PC-3 (cell line): ENCODE measurements at places on chromosomes 11 and 22.

DNA sequence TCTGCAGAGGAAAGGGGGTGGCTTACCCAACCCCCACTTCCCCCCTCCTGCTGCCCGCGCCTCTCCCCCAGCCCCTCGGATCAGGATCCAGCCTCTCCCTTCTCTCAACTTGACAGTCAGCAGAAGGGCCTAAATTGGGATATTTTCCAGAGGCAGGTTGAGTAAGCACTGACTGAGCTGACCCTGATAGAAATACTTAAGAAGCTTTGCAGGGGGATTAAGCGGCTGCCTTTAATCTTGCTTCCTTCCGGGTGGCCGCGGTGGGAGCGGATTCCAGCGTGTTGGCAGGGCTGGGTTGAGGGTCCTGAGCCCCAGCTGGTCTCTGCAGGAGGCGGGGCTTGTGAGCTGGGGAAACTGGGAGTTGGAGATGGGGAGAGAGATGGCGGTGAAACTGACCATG is 445.2 kb downstream of the NTM start:
- no peak for DNase-seq

DNA sequence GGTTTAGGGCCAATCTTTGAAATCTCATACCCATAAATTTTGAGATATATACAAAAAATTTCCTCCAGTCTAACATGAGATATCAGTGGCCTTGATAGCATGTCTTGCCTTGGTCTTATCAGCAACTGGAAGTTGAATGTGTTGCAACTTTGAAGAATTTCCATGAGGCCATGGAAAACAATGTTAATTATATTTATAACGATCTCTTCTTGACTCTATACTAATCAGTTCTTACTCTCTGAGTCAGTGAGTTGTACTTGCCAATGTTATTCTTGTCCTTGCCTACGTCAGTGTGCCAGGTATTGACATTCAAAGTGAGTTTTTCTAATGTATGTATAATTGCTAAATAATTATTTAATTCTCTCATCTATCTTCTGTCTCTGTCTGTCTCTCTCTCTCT is 535.1 kb downstream of the KCNA4 start:
- DNase-seq = no peak

DNA sequence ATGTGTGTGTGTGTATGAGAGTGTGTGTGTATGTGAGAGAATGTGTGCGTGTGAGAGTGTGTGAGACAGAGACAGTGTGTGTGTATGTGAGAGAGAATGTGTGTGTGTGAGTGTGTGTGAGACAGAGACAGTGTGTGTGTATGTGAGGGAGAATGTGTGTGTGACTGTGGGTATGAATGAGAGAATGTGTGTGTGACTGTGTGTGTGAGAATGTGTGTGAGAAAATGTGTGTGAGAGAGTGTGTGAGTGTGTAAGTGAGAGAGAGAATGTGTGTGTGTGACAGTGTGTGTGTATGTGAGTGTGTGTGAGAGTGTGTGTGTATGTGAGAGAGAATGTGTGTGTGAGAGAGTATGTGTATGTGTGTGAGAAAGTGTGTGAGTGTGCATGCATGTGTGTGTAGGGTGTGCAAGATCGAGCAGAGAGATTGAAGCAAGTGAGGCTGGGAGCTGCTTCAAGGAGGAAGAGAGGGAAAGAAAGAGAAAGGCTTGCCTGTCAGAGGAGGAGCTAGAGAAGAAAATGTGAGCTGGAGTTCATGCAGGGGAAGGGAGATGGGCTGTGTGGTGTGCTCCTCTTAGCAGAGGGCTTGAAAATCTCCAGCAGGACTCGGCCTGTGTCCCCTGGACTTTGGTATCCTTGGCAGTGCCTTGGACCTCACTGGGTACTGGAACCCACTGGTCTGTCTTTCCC is 27.7 kb upstream of the TP53I11 start:
- no peak for DNase-seq

DNA sequence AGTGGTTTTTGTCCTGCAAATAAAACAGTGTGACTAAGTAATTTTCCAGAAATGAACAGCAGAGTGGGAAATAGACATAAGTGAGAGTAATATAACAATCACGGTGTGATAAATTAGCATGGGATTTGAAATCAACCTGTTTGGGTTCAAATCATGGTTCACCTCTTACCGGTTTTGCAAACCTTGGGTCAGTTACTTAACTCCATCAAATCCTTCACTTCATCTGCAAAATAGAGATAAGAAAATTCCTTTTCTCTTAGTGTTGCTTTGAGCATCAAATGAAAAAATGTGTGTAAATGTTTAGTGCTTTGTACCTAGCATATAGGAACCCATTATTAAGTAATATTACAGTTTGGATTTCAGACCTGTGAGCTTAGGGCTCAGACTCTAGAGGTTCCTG is 152.2 kb downstream of the TEAD1 start:
- DNase-seq = no peak

- DNase-seq = peak; percentile 58
Measured at GRCh38 chr11:121437018-121437685, 15.0 kb upstream of the SORL1 start.

DNA sequence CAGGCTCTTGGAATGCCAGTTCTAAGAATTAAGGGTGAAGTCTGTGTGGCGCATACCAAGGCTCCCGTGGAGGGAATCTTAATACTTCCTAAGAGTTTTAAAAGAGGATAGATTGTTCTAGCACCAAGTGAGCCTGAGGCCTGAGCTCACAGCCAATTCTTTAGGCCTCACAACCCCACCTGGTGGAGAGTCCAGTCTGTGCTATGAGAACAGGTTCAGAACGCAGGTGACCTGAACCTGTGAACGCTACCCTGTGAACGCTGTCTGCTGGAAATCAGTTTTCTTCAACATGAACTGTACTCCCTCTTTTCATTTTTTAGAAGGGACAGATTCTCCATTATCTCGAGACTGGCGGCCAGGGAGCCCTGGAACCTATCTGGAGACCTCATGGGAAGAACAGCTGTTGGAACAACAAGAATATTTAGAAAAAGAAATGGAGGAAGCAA is 43.2 kb upstream of the DLAT start:
- DNase-seq = peak; percentile 84

DNA sequence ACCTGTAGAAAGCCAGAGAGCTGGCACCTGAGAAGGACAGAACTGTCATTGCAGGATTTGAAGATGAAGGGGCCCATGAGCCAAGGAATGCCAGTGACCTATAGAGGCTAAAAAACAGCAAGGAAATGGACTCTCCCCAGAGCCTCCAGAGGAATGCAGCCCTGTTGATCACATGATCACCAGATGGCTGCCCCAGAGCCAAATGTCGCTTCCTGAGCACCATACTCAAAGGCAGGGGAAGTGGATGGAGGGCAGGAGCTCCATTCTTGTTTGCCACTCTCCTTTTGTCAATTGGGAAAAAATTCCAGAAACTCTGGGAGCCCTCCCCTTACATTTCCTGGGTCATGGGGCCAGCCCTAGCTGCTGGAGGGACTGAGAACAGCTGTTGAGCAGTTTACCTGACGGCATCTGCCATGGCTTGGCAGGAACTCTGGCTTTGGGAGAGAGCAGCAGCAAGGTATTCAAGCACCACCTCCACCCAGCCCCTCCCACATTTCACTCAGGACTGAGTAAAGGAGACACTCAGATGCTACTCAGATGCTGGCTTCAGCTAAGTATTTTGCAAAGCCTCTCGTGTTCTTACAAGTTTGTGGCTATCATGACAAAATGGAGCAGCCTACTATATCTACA is 46.9 kb downstream of the DKK3 start:
- DNase-seq = no peak

- DNase-seq = no peak
Measured at GRCh38 chr11:65776710-65777141, 4.0 kb downstream of the AP5B1 start.

DNA sequence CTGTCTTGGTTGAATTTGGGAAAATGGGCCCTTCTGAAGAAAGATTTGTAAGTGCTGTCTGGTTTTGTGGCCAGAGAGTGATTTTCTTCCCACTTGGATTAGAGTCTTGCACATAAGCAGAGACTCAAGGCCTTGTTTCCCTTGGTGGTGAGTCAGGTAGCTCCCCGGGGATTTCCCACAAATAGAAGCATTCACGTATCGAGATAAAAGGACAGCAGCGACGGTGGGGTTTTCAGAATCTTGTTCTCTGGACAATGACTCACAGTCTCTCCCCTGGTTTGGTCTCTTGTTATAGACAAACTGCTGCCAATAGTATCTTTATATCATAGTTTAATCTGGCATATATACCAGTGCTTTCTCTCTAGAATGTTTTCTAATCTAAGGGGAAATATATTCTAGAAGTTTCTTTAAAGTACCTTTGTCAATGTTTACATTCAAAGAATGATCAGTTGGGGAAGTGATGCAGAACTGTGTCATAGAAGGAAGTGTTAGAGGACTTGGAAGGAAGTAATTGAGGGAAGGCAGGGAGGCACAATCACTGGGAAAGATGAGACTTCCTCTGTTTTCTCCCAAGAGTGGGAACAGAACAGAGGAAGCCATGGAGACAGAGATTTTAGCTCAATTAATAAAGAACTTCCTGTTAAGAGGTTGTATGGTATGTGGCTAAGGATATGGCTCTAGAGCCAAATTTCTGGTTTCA is 18.1 kb downstream of the POLA2 start:
- peak; percentile 93 for DNase-seq

DNA sequence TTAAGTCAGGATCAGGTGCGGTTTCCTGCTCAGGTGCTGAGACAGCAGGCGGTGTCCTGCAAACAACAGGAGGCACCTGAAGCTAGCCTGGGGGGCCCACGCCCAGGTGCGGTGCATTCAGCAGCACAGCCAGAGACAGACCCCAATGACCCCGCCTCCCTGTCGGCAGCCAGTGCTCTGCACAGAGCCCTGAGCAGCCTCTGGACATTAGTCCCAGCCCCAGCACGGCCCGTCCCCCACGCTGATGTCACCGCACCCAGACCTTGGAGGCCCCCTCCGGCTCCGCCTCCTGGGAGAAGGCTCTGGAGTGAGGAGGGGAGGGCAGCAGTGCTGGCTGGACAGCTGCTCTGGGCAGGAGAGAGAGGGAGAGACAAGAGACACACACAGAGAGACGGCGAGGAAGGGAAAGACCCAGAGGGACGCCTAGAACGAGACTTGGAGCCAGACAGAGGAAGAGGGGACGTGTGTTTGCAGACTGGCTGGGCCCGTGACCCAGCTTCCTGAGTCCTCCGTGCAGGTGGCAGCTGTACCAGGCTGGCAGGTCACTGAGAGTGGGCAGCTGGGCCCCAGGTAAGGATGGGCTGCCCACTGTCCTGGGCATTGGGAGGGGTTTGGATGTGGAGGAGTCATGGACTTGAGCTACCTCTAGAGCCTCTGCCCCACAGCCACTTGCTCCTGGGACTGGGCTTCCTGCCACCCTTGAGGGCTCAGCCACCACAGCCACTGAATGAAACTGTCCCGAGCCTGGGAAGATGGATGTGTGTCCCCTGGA is at the start of gene MYO7A:
MYO7A (plus strand) TSS at position 327 of the 772 bp plus-strand sequence. CDS start 2,389 bp downstream, outside the sequence.
- DNase-seq = no peak

DNA sequence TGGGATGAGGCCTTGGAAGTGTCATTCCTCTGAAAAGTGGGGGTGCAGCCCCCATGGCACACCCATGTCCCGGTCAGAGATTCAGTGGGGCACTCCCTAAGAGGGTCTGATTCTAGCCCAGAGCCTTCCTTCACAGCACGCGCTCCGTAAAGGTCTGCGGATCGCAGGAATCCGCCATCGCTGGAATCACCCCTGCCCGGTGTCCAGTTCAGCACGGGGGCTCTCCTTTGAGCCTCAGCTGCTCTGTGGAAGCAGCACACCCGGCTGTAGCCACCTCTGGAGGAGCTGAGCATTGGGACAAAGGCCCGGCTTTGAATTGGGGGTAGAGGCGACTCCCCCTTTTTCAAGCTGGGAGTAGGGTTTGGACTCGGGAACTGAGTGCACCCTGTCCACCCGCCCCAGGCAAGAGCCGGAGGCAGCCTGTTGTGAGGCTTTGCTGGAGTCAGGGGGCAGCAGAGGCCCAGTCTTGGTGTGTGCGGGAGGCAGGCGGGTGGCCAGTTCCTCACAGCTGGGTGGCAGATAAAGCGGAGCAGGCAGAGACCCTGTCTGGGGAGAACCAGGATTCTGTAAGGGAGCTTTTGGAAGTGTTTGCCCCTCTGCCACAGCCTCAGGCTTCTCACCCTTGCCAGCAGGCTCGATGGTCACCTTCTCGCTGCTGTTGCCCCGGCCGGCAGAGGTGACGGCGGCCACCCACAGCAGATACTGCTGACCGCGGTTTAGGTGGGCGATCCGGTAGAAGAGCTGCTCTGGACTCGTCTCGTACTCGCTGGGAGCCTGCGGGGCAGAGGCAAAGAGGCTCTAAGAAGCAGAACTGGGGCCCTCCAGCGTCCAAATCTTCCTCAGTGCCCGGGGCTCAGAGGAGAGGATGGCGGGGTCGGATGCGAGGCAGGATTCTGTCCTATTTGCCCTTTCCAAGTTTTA is 115.9 kb downstream of the CEP164 start:
- DNase-seq = peak; percentile 55

GRCh38 chr11:32386770-32387377 is 48.5 kb downstream of the WT1 start:
- peak; percentile 11 for DNase-seq

GRCh38 chr22:46622081-46622521 is 1.9 kb downstream of the GRAMD4 start:
- DNase-seq = no peak

DNA sequence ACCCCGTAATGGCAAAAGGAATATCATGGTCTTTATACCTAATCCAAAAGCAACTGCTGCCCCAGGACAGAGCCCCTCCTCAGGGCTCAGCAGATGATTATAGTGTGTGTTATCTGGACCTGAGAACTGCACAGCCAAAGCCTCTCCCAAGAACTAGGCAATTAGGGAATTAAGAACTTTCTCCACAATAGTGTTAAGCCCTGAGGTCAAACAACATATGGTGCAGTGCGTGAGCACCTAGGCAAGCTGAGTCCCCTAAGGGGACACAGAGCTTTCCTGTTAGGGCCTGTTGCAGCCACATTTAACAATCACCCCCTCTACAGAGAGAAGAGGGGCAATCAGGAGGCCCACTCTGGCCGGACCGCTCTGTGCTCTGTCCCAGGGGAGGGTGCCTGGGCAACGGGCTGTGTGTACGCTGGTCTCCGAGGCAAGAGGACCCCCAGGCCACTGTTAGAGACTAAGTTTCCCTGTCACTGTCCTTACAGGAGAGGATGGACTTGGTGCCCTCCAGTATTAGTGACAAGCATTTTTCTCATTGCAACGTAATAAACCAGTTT is 1.4 kb upstream of the KCNJ5 start:
- no peak for DNase-seq

DNA sequence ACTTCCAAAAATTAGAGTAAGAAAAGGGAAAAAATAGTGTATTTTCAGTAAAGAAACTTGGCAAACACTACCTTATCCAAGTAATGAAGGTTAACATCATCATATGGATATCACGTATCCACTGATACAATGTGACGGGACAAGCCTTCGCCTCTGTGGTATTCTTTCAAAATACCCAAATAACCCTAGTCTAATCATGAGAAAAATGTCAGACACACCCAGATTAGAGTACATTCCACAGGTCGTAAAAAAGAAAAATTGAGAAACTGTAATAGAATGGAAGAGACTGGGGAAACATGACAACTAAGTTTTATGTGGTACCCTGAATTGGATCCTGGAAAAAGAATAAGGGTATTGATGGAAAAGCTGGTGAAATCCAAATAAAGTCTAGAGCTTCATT is 48.9 kb downstream of the NARS2 start:
- no peak for DNase-seq

GRCh38 chr11:92662601-92663360 is 306.7 kb upstream of the MTNR1B start:
- DNase-seq = no peak

GRCh38 chr11:93921695-93922468 is 71.5 kb upstream of the VSTM5 start:
- peak; percentile 92 for DNase-seq

- no peak for DNase-seq
Measured at GRCh38 chr22:34210301-34210700, 290.0 kb upstream of the LARGE1 start.
